Hematopoietic multipotent progenitor cell treated with erythropoietin and hydrocortisone succinate and interleukin-3 and kit ligand, for 17 days (in vitro differentiated cells): ENCODE measurements at places on chromosomes 7 and 10.

DNA sequence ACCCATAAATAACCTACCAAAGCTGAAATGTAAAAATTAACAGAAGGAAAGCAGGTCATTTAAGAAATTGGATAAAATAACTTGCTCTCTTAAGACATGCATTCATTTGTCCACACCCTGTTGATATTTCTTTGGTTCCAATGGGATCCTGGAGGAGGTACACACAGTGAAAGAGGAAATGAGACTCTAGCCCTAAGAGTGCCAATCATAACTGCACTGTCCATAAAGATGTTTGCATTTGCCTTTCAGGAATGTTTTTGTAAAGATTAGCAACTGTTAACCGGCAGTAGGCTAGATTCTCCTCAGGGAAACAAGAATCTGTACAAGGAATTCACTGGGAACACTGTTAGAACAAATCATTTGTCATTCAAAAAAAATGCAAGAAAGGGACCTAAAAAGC lies 61.0 kb downstream of the MEOX2 start:
- no peak for DNase-seq

DNA sequence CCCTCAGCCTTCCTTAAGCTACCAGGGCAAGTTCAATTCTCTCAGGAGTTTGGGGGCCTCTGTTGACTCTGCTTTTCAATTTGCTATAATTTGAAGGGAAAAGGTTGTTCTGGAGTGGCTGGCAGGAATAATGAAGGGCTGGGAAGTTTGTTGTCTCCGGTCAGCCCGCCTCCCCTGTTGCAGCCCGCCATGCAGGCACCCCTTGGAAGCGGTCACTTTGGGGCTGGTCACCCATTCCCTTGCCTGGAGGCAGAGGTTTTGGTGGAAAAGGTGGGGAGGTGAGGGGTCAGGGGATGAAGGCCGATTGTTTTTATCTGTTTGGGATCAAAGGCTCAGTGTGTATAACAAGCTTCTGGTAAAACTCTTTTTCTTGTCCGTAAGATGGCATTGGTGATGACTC lies 79.1 kb downstream of the GRK5 start:
- DNase-seq, result no peak

GRCh38 chr7:26417911-26418413 lies 126.3 kb downstream of the SNX10 start:
- no peak for DNase-seq

- no peak for DNase-seq
Observed at GRCh38 chr7:22195397-22196172, 161.4 kb downstream of the RAPGEF5 start.

DNA sequence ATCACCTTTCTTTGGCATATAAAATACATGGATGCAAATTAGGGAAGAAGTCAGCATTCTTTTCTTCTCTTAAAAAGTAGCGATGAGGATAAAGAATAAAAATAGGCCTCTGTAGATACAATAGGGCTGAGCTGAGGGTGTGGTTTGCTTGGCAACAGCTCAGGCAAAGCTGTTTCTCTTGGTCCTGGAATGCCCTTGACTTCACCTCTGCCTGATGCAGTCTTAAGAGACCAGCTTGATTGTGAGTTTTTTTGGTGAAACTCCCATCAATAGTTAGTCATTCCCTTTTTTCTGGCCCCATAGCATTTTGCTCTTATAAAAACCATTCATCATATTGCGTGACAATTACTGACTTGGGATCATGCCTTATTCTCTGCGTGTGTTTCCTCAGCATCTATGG lies 42.1 kb upstream of the MKLN1 start:
- no peak for DNase-seq

DNA sequence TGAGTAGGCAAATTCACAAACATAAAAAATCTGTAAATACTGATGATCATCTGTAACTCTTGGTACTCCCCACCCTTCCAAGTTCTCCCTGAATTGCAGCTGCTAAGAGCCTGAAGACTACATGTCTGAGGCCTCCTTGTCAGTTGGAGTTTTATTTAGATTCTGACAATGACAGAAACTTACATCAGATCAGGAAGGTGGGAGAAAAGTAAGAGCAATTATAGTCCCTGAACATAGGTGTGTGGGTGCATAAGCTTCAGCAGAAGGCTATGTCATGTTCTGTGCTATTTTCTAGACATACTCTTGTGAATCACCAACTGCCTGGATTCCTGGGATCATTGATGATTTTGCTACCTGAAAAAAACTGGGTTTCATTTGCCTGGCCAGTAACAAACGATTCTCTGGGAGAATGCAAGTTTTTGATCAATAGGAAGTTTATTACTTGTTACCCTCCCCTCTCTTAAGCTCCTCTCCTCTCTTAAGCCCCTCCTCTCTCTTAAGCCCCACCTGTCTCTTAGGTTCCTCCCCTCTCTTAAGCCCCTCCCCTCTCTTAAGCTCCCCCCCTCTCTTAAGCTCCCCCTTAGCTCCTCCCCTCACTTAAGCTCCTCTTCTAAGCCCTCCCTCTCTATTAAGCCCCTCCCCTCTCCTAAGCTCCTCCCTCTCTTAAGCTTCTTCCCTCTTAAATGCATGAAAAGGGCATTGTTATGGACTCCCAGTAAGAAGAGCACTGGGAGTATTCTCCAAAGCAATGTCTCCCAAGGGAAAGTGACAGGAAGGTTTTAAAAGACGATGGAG lies 1183.4 kb upstream of the AUTS2 start:
- DNase-seq, result no peak

GRCh38 chr10:67779465-67780203 lies 58.4 kb downstream of the DNAJC12 start:
- DNase-seq, result peak; percentile 83

- no peak for DNase-seq
Observed at GRCh38 chr10:77555591-77556212, 81.9 kb downstream of the KCNMA1 start.

DNA sequence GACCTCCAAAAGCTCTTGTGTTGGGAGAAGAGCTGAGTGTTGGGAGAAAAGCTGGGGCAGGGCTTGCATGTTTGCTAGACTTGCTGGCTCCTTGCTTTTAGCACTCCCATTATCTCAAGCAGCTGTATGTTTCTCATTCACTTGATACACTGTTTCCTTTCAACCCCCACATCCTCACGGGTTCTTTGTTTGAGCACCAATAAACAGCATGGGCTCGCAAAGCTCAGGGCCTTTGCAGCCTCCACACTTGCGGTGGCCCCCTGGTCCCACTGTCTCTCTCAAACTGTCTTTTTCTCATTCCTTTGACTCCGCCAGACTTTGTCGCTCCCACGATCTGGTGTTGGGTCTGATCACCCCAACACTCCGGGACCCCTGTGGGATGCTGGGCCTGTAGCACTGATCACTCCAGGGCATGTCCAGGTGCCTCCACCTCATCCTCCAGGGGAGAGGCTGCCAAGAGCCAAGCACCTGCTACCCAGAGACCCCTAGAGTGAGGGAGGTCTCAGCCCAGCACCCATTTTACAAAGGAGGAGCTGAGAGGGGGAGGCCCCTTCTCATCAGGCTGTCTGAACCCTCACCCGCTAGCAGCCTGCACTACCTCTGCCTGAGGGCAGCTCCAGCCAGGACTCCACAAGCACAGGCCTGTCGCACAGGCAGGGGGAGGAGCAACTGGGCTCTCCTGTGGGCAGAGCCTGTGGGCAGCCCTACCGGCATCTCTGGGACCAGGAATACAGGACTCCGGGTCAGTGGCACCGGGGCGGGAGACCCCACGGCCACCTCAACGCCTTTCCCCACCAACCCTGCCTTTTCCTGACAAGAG lies 49.1 kb upstream of the MSMB start:
- DNase-seq, result no peak

- no peak for DNase-seq
Observed at GRCh38 chr10:118277871-118278270, 64.3 kb downstream of the FAM204A start.

DNA sequence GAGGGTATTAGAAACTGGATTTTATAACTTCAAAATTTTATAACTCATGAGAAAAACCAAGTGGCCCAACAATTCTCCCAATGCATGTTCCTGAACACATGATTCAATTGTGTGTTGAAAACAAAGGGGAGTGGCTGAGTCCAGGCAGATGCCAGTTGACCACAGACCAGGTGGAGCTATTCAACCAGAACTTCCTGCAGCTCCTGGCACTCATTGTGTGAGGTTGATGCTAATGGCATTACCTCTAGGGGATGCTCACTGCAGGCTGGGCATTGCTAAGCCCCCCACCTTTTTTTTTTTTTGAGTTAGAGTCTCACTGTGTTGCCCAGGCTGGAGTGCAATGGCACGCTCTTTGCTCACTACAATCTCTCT lies 20.3 kb downstream of the MYOF start:
- no peak for DNase-seq

GRCh38 chr7:154576604-154577003 lies 426.3 kb downstream of the PAXIP1 start:
- no peak for DNase-seq

DNA sequence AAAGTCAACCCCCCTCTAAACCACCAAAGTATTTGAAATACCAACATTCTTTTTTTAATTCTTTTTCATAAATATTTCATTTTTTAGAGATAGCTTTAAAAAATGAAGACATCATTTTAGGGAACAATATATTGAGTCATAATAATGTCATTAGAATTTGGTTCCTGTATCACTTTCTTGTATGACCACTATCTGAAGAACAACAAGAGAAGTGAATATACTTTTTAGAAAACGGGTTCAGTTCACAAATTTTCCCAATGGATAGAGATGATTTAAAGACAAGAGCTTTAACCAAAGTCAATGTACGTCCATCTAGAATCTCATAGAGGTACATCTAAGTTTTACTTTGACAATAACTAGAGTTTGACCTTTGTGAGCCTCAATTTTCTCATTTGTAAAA lies 48.2 kb downstream of the CUBN start:
- DNase-seq, result no peak

DNA sequence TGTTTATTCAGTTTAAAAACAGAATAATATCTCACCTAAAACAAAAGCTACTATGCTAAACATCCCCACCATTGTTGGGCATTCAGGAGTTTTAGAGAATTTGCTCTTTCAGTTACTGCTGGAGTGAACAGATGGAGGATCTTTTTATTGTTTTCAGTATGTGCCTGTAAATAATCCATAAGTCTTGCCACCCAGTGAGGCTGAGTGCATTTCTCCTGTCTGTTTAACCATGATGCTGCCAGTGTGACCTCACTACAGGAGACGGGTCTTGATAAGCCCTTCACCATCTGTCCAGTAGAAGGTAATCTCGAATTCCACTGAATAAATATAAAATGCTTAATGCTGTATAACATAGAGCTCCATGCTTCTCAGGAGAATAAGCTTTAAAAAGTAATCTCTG lies 430.9 kb downstream of the POM121L12 start:
- DNase-seq, result no peak

- no peak for DNase-seq
Observed at GRCh38 chr7:66277492-66277891, 72.4 kb downstream of the TPST1 start.

- DNase-seq, result no peak
Observed at GRCh38 chr10:11759347-11759746, 17.2 kb downstream of the ECHDC3 start.

GRCh38 chr7:137960020-137960419 lies 41.9 kb downstream of the CREB3L2 start:
- no peak for DNase-seq

DNA sequence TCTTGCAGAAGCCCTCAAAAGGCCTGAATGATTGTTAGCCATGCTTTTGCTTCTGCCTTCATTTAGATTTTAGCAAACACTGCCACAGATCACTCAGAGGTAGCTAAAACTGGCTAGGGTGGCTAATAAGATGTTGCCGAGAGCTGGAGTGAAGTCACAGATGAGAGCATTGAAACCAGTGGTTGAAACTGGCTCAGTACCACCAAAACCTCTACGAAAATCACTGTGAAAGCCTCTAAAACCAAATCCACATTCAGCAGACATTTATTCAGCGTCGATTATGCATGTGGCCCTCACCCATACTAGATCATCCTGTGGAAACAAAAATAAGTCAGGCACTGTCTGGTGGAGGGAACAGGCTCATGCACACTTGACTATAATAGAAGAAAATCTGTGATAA lies 50.8 kb downstream of the PIK3CG start:
- DNase-seq, result no peak

DNA sequence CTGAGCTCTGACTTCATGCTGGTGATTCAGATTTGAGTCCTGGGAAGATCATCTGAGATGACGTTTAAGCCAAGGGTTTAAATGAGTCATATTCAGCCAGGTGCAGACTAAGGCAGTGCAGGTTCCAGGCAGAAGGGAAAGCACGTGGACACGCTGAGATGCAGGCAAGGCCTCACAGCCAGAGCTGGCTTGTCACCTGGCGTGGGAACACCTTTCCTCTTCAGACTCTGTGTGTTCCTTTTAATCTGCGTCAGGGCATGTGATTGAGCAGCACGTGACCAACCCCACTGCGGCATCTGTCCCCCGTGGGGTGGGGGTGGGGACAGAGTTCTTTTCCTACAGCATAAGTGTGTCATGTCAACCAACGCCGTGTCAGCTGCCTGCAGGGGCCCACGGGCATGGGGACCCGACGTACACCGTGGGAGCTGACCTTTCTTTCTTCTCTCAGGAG lies 10.7 kb upstream of the IDI2 start:
- no peak for DNase-seq

DNA sequence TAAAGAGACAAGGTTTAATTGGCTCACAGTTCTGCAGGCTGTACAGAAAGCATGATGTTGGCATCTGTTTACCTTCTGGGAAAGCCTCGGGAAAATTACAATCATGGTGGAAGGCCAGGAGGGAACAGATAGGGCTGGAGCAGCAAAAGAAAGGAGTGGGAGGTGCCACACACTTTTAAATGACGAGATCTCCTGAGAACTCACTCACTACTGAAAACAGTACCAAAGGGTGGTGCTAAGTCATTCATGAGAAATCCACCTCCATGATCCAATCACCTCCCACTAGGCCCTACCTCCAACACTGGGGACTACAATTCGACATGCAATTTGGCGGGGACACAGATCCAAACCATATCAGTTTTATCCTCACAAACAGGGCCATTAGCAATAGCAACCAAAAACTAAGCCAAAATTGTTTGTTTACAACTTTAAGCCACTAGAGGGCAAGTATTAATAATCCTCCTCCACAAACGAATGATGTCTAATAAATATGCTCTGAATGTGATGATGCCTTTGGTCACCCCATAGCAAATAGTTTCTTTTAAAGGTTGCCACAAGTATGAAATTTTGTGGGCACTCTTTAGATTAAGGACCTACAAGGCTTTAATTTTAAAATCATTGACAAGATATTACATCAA lies 129.2 kb upstream of the NRBF2 start:
- peak; percentile 8 for DNase-seq

- no peak for DNase-seq
Observed at GRCh38 chr10:128345353-128345752, 219.1 kb upstream of the MKI67 start.

- DNase-seq, result no peak
Observed at GRCh38 chr10:129756912-129757901, 206.9 kb downstream of the EBF3 start.

- no peak for DNase-seq
Observed at GRCh38 chr7:95598511-95598910, 2.2 kb upstream of the PDK4 start.

DNA sequence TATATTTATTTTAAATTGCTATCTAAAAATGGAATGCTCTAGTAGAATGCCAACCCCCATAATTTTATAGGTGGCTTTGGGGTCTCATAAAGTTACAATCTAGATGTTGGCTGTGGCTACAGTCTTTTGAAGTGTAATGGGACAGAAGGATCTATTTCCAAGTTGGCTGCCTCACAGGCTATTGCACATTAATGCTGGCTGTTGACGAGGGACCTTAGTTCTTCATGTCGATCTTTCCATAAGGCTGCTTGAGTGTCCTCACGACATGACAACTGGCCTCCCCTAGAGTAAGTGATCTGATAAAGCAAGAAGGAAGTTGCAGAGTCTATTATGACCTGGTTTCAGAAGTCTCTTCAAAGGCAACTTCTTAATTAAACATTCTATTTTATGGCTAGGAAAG lies 36.3 kb downstream of the WDR11 start:
- DNase-seq, result no peak
